ENCODE measurements at places on chromosomes 1 and 21. TPM values are rescaled to one million over a fixed set of nuclear protein-coding genes. Genes with fewer than 3 reads are reported as not detected.

The HMCN1 gene
- total RNA-seq: 2.7 TPM

The E2F2 gene
- 0.50 TPM for total RNA-seq

The QSOX1 gene
- 111 TPM for total RNA-seq

The PRKCZ gene
- total RNA-seq: 24.7 TPM

The NR5A2 gene
- 6.3 TPM for total RNA-seq

The IQGAP3 gene
- total RNA-seq: 1.7 TPM

The TNFAIP8L2 gene
- total RNA-seq: 6.3 TPM

The TRIM46 gene
- 2.1 TPM for total RNA-seq

The ADSS2 gene
- total RNA-seq: 50.3 TPM

The ZFYVE9 gene
- 18.9 TPM for total RNA-seq

The LRRC8B gene
- 15.1 TPM for total RNA-seq

DNA sequence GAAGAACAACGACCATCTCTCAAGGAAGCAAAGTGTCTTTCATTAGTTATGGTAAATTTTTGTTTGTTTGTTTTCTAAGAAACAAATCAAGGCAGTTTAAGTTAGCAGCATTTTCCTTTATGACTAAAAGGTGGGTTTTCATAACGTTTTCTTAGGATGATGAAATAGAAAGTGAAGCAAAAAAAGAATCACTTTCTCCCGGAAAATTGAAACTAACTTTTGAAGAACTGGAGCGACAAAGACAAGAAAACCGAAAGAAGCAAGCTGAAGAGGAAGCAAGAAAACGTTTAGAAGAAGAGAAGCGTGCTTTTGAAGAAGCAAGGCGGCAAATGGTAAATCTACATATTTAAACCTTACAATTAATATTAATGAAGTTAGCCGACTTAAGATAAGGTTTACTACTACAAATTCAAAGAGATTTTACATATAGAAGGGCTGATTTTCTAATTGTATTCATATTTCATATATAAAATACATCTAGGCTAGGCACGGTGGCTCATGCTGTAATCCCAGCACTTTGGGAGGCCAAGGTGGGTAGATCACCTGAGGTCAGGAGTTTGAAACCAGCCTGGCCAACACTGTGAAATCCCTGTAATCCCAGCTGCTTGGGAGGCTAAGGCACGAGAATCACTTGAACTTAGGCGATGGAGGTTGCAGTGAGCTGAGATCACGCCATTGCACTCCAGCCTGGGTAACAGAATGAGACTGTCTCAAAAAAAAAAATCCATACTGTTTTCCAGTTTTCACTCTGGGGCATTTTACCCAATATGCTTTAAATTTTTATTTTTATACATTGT is 38.3 kb downstream of the NEXN start:
- no peak overlapping the region for H3K4me3 ChIP-seq
- DNase-seq: no peak
- no peaks in the 10 kb centered on the region for H3K36me3 ChIP-seq
- no peaks in the 10 kb centered on the region for H3K27me3 ChIP-seq

GRCh38 chr1:22870201-22870871 is 102.3 kb downstream of the LACTBL1 start:
- no peak overlapping the region for H3K27ac ChIP-seq
- no peaks in the 10 kb centered on the region for H3K27me3 ChIP-seq
- H3K4me1 ChIP-seq: no peaks in the 10 kb centered on the region

DNA sequence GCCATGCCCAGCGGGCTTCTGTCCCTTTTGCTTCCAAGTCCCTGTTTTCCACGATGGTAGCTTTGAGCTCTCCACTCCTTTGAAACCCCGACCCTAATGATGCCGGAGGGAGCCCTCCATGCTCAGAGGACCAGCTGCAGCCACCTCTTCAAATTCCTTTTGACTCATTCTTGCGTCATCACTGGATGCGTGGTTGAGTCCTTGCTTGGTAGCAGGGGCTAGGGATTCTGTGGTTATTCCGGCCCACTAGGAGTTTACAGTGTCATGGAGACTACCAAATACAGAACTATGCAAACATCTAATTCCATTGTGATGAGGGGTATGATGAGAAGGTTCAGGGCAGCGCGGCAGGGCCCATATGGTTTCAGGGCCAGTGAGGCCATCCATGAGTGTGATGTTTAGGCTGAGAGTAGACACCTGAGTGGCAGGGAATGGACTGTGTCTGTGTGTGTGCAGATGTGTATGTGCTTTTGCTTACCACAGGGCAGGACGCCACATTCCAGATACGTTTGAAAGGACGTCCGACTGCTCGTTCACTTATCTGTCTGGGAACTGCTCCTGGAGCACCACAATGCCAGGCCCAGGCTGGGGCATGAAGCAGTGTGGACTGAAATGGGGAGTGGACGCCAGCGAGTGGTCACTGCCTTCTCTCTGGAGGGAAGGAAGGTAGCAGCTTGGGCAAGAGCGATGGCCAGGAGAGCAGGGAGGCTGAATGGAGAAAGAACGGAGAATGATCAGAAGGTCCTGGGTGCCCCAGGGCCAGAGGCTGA is 30.4 kb upstream of the ZBTB21 start:
- no peak overlapping the region for H3K27ac ChIP-seq
- H3K36me3 ChIP-seq: no peaks in the 10 kb centered on the region
- no peaks in the 10 kb centered on the region for H3K4me1 ChIP-seq
- H3K27me3 ChIP-seq: no peaks in the 10 kb centered on the region

GRCh38 chr1:230794871-230795605 is 47.9 kb downstream of the CAPN9 start:
- H3K4me3 ChIP-seq: no peak overlapping the region
- H3K27me3 ChIP-seq: no peaks in the 10 kb centered on the region
- peak; percentile 10 for DNase-seq
- no peak overlapping the region for H3K27ac ChIP-seq

DNA sequence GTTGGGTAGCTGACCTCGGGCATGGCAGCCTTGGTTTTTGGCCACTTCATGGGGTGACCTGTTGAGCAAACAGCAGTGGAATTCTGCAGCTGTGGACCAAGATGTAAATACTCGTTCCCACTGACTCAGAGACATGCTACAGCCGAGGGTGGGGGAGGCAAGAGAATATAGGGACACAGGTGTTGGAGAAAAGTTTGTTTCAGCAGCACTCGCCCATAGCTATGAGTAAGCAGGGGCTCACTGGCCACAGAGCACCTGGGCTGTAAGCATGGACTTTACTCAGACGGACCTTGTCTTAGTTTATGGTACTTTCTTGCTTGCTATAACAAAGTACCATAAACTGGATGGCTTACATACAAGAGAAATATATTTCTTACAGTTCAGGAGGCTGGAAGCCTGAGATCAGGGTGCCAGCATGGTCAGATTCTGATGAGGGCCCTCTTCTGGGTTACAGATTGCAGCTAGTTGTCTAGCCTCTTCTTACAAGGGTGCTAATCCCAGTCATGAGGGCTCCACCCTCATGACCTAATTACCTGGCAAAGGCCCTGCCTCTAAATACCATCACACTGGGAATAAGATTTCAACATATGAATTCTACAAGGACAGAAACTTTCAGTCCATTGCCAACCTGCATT is 437.2 kb upstream of the DAB1 start:
- H3K4me1 ChIP-seq: no peaks in the 10 kb centered on the region
- no peak for DNase-seq
- H3K36me3 ChIP-seq: no peaks in the 10 kb centered on the region
- H3K27me3 ChIP-seq: no peaks in the 10 kb centered on the region
- no peak overlapping the region for H3K27ac ChIP-seq
- H3K4me3 ChIP-seq: no peak overlapping the region

- no peaks in the 10 kb centered on the region for H3K36me3 ChIP-seq
- H3K27ac ChIP-seq: no peak overlapping the region
- DNase-seq: no peak
- no peak overlapping the region for H3K4me3 ChIP-seq
Observed at GRCh38 chr1:90718411-90719329, 1.6 kb upstream of the BARHL2 start.

DNA sequence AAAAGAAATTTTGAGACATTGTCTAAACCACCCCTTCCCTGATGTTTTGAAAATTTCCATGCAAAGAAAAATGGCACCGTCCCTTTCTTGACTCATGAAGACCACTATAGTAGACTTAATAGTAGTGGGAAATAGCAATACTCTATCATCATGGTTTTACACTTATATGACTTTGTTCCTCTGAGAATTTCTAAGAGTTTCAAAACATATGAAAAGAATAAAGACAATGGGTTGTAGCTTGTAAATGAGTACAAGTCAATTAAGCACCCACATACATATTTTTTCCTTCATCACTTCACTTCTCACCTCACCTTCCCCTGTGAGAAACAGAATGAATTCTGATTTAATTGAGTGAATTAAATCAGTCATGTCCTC is 151.7 kb downstream of the LYPLAL1 start:
- H3K27ac ChIP-seq: no peak overlapping the region
- no peak overlapping the region for H3K4me3 ChIP-seq
- H3K36me3 ChIP-seq: no peaks in the 10 kb centered on the region
- no peaks in the 10 kb centered on the region for H3K27me3 ChIP-seq
- DNase-seq: no peak

DNA sequence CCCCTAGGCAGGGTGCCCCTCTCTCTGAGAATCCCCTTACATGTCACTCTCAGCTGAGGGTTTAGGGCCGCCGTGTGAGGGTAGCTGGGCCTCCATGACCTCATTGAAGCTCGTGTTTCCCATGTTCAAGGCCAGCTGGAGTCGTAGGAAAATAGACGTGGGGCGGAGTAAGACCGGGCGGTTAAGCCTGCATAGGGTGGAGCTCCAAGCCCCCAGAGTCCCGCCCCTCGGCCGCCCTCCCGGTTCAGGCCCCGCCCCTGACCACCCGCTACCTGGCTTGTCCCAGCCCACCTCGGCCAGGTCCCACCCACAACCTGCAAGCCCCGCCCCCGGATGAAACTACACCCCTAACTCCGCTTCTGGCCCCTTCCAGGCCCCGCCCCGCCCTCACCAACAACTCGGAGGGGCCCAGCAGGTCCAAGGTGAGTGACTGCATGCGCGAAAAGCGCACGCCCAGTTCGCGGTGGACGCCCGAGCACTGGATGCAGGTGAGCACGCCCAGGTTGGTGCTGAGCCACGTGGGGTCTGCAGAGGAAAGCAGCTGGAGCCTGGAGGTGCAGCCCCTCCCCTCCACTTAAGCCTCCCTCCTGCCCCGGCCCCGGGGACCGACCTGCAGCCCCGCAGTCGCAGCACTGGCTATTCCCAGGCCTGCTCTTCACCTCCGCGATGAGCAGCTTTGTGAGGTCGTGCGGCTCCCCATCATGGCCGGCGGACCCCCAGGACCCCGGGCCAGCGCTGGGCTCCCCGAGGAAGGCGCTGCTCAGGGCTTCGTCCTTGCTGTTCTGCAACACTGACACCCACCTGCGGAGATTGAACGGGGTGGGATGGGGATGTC is 12.2 kb upstream of the TCEA3 start:
- H3K27ac ChIP-seq: no peak overlapping the region
- H3K4me1 ChIP-seq: no peaks in the 10 kb centered on the region
- H3K4me3 ChIP-seq: no peak overlapping the region
- DNase-seq: peak; percentile 52
- H3K27me3 ChIP-seq: no peaks in the 10 kb centered on the region

- H3K4me1 ChIP-seq: no peaks in the 10 kb centered on the region
- no peak overlapping the region for H3K4me3 ChIP-seq
- DNase-seq: no peak
Observed at GRCh38 chr1:163906283-163906682, 584.5 kb downstream of the NUF2 start.

- peak; percentile 46 for DNase-seq
- H3K4me1 ChIP-seq: peaks cover 8% of the 10 kb centered on the region
- H3K27ac ChIP-seq: no peak overlapping the region
- no peak overlapping the region for H3K4me3 ChIP-seq
- no peaks in the 10 kb centered on the region for H3K36me3 ChIP-seq
- no peaks in the 10 kb centered on the region for H3K27me3 ChIP-seq
Observed at GRCh38 chr1:205515781-205516253, 11.3 kb downstream of the CDK18 start.

GRCh38 chr21:39533545-39534380 is 79.0 kb upstream of the B3GALT5 start:
- no peaks in the 10 kb centered on the region for H3K27me3 ChIP-seq
- DNase-seq: no peak
- no peak overlapping the region for H3K27ac ChIP-seq
- H3K4me3 ChIP-seq: no peak overlapping the region
- H3K4me1 ChIP-seq: no peaks in the 10 kb centered on the region

DNA sequence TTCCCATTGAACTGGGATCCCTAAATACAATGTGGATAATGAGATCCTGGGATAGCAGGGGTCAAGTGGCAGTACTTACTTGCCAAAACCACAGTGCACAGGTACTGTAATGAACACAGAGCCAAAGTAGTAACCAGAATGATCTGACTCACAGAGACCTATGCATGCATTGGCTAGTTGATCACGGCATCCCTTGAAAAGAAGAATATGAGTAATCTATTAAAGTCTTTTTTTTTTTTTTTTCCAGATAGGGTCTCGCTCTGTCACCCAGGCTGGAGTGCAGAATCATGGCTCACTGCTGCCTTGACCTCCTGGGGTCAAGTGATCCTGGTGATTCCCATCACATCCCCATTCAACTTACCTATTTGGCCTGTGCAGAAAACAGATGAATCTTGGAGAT is 29.4 kb upstream of the EIF4G3 start:
- no peaks in the 10 kb centered on the region for H3K27me3 ChIP-seq
- H3K4me3 ChIP-seq: no peak overlapping the region
- H3K27ac ChIP-seq: no peak overlapping the region
- no peaks in the 10 kb centered on the region for H3K4me1 ChIP-seq

- DNase-seq: no peak
- no peaks in the 10 kb centered on the region for H3K27me3 ChIP-seq
- H3K4me3 ChIP-seq: no peak overlapping the region
- H3K27ac ChIP-seq: no peak overlapping the region
Observed at GRCh38 chr1:186476264-186477040, 15.5 kb upstream of the PDC start.

- H3K27ac ChIP-seq: no peak overlapping the region
- no peak overlapping the region for H3K4me3 ChIP-seq
- no peaks in the 10 kb centered on the region for H3K27me3 ChIP-seq
- H3K4me1 ChIP-seq: no peaks in the 10 kb centered on the region
- H3K36me3 ChIP-seq: peaks cover 18% of the 10 kb centered on the region
Observed at GRCh38 chr1:180026556-180026955, 71.9 kb downstream of the CEP350 start.

GRCh38 chr1:178933105-178933561 is 62.3 kb upstream of the ANGPTL1 start:
- no peaks in the 10 kb centered on the region for H3K36me3 ChIP-seq
- H3K27me3 ChIP-seq: no peaks in the 10 kb centered on the region
- no peak overlapping the region for H3K4me3 ChIP-seq
- no peak for DNase-seq
- H3K4me1 ChIP-seq: peaks cover 9% of the 10 kb centered on the region
- no peak overlapping the region for H3K27ac ChIP-seq

- H3K27ac ChIP-seq: no peak overlapping the region
- no peaks in the 10 kb centered on the region for H3K4me1 ChIP-seq
- no peak overlapping the region for H3K4me3 ChIP-seq
- H3K36me3 ChIP-seq: no peaks in the 10 kb centered on the region
- DNase-seq: no peak
Observed at GRCh38 chr1:40872276-40872675, 10.1 kb upstream of the CITED4 start.

GRCh38 chr1:87598429-87598828 is 269.7 kb downstream of the LMO4 start:
- no peak overlapping the region for H3K27ac ChIP-seq
- H3K36me3 ChIP-seq: no peaks in the 10 kb centered on the region
- H3K4me1 ChIP-seq: no peaks in the 10 kb centered on the region
- H3K27me3 ChIP-seq: no peaks in the 10 kb centered on the region
- no peak overlapping the region for H3K4me3 ChIP-seq
- DNase-seq: no peak

- peaks cover 9% of the 10 kb centered on the region for H3K4me1 ChIP-seq
- H3K36me3 ChIP-seq: no peaks in the 10 kb centered on the region
- H3K27me3 ChIP-seq: no peaks in the 10 kb centered on the region
- H3K4me3 ChIP-seq: no peak overlapping the region
- DNase-seq: no peak
Observed at GRCh38 chr1:235403593-235403992, 36.4 kb downstream of the TBCE start.

GRCh38 chr1:201053155-201053860 is 29.8 kb upstream of the KIF21B start:
- no peak for DNase-seq
- no peaks in the 10 kb centered on the region for H3K4me1 ChIP-seq
- H3K27ac ChIP-seq: no peak overlapping the region
- H3K27me3 ChIP-seq: no peaks in the 10 kb centered on the region
